Daoy (cell line): ENCODE measurements at places on chromosomes 3 and 15. TPM values are rescaled to one million over a fixed set of nuclear protein-coding genes. Genes with fewer than 3 reads are reported as not detected.

GRCh38 chr3:38133209-38133556 is 3.7 kb downstream of the ACAA1 start:
- DNase-seq, result no peak

DNA sequence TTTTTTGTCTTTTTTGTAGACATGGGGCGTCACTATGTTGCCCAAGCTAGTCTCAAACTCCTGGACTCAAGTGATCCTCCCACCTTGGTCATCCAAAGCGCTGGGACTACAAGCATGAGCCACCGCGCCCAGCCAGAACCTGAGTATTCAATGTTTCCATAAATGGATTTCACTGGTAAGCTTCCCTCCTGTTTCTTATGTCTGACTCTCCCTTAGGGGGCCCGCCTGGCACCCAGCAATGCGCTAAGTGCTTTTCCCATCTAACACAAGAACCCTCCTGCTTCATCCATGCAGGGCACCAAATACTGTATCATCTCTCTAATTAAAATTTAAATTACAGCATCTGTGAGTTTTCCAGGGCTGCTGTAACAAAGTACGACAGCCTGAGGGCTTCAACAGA is 44.9 kb downstream of the KLF15 start:
- no peak for DNase-seq

DNA sequence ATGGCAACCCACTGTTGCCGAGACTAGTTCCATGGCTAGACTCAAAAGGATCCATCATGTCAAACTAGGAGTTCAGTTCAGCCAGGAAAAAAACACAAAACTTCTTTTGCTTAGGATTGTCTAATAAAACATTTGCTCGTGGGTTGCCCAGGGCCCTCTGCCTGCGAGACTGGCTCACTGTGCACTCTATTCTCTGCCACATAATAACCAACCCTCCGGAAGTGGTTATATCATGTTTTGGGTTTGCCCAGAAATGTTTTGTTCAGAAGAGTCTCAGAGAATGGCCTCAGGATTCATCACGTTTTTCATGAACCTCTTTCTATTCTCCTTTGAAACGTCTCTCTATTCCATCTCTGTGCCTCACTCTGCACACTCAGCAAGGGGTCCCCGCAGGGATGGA is 216.1 kb downstream of the SV2B start:
- DNase-seq, result no peak

DNA sequence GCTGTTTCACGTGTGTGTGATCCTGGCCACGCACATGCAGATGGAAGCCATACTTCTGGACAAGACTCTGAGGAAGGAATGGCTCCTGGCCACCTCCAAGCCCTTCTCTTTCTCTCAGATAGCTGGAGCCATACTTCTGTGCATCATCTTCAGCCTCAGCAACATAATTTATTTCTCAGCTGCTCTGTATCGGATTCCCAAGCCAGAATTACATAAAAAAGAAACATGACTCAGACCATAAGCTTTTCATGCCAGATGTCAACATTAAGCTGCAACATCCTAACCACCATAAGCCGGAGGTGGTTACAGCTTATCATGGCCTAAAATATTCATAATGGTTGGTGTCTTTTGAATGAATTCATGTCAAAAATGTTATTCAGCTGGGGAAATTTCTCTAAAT is 10.6 kb upstream of the KIF23 start:
- peak; percentile 65 for DNase-seq

DNA sequence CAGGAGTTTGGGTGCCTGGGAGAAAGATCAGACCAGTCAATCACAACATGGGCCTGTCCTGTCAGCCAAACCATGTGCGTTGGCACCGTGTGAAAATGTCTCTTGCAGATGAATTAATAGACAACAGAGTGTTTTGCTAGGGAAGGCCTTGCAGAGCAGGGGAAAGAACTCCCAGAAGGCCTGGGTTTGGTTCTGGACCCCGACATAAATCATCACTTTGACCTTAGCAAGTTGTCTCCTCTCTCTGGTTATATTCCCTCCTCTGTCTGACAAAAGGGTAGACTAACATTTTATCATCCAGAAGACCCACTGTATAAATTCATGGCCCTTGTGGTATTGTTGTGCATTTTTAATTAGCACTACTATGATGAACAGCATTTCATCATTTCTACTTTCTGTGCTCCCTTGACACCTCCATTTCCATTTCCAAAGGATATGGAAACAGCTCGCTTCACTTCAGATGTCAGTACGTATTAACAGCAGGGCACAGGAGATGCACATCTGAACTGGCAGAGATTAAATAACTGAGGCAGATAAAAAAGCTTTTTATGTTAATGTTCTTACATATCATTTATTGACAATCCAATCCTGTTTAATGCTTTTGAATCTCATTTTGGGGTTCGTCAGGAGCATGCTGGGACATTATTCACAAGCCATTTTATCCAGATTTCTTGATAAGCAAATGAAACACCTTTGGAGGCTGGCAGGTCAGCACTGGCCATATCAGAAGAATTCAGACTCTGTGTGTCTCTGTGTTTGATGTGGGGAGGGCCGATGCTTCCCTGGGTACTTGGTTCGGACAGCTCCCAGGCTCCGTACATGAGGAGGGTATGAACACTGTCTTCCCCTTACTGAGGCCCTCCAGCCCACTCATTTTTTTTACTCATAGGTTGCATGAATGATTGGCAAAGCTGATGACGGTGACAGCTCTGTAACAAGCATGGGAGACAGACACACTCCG is 28.2 kb upstream of the IL12A start:
- DNase-seq, result no peak

DNA sequence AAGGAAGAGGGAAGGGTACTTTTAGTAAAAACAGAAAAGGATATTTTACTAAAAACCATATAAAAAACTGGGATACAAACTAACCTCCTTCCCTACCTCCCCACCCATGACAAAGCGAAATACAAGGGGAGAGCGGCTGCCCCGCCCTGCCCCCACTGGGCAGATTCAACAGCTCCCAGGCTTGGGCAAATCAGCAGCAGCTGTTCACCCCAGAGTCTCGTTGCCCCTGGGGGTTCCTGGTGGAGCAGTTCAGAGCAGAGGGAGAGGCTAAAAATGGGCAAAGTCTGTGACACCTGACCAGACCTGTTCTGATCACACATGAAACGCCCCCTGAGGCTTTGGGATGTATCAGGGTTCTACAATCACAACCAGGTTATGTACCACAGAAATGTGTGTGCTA is 2.5 kb upstream of the ETFA start:
- no peak for DNase-seq

DNA sequence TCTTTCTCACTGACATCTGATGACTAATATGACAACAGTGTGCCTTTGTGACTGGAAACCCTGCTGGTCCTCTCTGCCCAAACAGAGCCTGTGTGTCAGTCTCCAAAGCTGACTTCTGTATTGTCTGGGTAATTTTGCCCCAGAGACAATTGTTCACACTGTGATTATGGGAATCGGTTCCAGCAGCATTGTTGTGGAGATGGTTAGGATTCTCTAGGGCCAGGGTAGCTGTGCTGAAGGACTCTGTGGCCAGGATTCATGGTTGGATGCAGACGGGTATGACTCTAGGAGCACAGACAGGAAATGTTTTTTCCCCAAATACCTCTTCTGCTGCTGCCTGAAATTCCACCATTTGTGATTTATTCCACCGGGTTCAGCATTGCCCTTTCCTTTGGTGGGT is 57.5 kb upstream of the ITGA11 start:
- DNase-seq, result no peak

DNA sequence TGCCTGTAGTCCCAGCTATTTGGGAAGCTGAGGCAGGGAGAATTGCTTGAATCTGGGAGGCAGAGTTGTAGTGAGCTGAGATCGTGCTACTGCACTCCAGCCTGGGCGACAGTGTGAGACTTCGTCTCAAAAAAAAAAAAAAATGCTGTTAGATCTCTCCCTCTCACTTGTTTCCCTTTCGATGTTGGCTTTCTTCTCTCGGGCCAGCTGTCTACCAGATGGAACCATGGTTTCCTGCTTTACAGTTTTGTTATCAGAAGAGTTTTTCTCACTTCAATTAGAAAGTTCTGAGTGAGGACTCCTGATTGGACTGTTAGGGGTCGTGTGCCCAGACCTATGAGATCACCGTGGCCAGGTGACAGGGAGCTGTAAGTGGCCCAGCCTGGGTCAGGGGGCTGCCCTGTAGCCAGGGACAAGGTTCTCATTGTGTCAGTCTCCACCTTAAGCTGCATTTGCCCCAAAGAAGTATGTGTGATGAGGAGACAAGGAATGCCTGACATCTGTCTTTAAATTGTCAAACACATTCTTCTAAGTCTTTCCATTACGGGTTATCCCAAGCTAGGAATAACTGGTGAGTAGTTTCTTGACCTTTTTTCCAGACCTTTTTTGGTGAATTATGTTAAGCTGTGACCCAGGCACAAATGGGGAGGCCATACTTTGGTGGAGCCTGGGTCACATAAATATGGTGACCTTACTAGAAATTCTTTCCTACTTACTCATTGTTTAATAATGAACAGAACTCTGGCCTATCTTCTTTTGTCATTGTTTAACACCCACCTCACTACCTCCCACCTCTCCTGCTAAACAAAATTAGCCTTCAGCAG is 25.2 kb downstream of the SNAPC5 start:
- DNase-seq, result no peak

- no peak for DNase-seq
Measured at GRCh38 chr15:62118520-62119226, 46.4 kb downstream of the C2CD4B start.

- DNase-seq, result no peak
Measured at GRCh38 chr3:131976448-131976847, 58.4 kb downstream of the CPNE4 start.

DNA sequence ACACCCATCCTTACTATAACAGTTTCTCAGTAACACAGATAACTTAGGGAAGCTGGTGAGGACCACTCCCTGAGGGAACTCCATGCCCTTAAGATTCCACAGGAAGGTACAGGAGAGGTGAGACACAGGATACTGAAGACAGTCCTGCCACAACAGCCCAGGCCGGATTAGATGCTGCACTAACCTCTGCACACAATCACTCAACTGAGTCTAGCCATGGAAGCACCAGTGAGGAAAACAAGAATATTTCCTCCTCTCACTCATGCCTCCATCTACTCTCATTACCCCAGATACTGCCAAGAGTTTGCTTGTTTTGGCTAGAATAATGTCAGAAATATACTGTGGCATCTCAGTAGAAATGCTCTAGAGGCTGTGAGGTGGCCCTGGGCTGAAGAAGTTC is 3.7 kb downstream of the ANO10 start:
- DNase-seq, result no peak

RASL12 gene
- total RNA-seq, result 1.5 and 1.6 TPM in 2 replicates

FRG2C gene
- 0.06 TPM in 1 of 2 replicates, not detected in the other for total RNA-seq

REC114 gene
- total RNA-seq, result not detected in 2 replicates

KLHL40 gene
- total RNA-seq, result not detected in 2 replicates

PLA1A gene
- total RNA-seq, result not detected in 2 replicates

XYLB gene
- 2.1 and 2.5 TPM in 2 replicates for total RNA-seq

ERC2 gene
- 1.7 and 11.3 TPM in 2 replicates for total RNA-seq
